ENCODE measurements at places on chromosomes 7 and 10.

GRCh38 chr10:62583876-62584615 lies 209.9 kb downstream of the ZNF365 start:
- DNase-seq: no peak

- DNase-seq: no peak
Measured at GRCh38 chr7:360454-361100, 70.6 kb downstream of the FOXL3 start.

DNA sequence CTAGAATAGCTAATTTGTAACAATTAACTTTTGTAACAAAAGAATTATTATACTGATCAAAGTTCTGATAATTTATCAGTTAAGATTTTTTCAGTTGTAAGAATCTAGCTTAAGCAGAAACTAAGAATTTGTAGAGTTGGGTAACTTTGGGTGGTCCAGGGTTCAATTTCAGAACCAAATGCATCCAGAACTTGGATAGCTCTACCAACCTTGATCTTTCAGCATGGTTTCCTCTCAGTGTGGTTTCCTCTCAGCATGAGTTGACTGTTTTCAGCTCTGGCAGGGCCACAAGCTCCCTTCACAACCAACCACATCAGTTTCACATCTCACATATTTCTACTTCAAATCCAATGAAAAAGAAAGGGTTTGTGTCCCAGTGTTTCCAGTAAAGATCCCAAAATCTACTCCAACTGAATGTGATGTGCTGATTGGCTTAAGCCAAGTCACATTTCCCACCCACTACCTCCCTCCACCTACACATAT lies 3.3 kb upstream of the FAS start:
- peak; percentile 51 for DNase-seq

DNA sequence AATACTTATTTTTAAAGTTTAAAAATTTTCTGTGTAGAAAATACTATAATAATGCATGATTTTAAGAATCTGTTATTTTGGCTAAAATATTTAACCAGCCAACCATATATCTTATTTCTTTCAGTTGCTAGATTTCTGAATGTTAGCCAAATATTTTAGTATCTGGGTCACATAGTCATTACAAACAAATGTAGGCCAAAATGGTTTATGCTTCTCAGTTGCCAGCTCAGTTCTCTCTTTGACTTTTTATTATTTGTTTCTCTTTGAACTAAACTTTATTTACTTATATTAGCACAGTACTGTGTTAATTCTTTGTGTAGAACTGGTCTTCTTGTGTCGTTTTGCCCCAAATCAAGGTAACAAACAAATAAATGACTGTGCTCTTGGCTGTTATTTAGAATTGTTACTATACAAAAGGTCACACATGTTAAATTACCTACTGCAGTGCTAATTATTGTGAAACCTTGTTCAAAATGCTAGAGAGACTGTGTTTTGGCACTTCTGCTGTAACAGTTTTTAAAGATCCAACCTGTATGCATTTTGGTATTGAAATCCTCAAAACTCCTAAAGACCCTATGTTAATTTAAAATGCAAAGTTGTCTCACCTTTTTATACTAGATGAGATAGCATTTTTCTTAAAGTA lies 39.8 kb downstream of the ZEB1 start:
- DNase-seq: no peak

DNA sequence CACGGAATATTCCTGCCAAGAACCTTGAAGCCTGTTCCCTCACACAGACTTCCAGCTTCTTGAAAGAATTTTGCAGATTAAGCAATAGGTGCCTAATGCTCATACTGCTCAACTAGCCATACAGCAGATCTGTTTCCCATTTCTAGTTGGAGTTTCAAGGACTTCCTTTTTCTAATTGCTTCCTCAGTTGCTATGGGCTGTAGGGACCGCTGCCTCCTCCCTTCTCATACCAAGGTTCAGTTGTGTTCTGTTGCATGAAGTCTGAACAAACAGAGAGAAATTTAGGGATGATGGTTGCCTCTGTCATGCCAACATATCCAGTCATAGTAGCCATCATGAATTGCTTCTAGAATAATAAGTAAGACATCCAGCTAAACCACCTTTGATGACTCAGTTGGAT lies 6.8 kb downstream of the ITGA8 start:
- DNase-seq: no peak

GRCh38 chr7:86963599-86964230 lies 95.7 kb downstream of the ELAPOR2 start:
- no peak for DNase-seq

DNA sequence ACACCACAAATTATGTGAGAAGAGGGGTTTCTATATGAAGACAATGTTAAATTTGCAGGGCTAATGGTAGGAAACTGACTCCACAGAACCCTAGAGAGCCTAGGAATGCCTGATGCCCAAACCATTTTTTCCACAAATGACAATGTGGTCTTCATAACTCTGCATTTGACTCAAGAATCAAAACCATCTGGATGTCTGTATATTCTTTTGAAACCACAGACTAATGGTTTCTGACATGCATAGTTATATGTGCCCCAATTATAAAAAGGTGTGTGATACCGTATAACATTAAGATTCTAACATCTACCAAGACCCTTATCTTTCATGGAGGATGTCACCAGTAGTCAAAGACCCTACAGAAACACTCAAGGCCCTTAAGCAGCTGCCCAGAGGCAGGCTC lies 20.3 kb downstream of the SEC61G start:
- DNase-seq: no peak

GRCh38 chr7:157473051-157473569 lies 136.3 kb downstream of the DNAJB6 start:
- DNase-seq: no peak

DNA sequence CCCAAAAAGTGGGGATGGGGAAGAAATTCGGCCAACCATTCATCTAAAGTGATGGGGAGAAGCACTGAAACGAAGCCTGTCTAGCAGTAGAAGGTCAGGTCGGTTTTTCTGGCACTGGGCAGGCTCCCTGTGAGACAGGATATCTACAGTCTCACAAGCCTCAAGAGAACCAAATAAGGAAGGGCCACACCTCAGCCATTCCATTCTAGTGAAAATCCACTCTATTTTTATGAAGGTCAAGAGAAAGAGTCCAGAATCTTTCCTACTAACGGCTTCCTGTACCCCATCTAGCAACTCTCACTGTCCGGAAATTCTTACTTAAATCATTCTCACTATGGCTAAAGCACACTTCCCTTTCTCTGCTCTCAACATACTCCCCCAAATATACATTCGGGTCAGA lies 267.1 kb downstream of the PRPF18 start:
- no peak for DNase-seq

DNA sequence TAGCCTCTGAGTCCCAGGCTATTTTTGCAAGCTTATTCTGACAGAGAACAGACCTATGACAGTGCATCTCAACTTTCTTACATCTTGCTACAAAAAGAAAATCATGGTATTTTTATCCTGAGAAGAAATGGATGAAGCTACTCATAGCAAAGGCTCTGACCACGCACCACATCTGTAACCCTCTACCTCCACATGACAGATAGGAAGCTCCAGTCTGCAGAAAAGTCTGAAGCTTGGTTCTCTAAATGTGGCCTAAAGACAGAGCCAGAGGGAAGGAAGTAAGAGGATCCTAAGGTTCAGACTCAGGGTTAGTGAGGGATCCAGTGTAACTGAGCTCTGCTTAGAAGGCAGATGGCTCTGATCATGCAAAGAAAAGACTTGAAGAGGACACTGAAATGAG lies 58.4 kb upstream of the ABCB5 start:
- no peak for DNase-seq

DNA sequence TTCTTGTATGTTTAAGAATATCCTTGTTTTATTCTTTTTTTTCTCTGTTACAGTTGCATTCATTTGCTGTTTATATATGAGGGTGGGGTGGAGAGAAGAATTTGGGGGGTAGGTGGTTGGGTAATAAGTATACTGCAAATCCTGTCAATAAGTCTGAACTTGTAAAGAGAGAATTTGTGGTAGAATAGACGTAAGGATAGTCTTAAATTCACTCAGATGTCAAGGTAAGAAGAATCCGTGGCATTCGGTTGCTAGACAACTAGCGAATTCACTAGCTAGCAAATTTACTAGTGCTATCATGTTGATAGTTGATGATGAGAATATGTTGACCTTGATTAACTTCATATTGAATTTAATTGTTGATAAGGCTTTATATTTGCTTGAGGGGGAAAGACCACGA lies 40.7 kb downstream of the RSBN1L start:
- no peak for DNase-seq

GRCh38 chr7:91182819-91183764 lies 81.1 kb upstream of the FZD1 start:
- no peak for DNase-seq

DNA sequence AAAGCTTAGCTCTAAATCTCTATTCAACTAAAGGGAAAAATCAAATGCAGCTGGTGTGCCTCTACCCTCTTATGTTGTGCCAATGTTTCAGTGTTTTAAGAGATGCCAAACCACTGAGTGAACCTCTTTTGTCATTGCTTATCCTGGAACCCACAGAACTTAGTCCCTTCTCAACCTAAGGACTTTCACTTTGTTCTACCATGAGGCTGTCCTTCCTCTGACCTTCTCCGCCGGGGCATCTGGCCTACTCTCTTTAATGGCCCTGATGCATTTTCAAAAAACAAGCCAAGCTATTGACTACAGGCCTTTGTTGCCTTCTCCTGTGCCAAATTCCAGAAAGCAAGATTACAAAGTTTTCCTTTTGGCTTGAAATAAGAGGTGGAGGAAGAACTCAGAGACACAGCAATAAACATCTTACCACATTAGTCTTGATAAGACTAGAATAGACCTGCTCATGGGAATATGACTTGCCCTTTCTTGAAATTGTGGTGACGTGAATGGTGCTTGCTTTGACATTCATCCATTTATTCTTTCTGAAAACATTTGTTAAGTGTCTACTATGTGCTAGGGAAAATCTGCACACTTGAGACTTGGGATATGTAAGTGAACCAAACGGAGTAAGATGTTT lies 253.2 kb upstream of the SMIM30 start:
- DNase-seq: no peak

- peak; percentile 86 for DNase-seq
Measured at GRCh38 chr7:92641921-92642511, 51.8 kb upstream of the FAM133B start.

- no peak for DNase-seq
Measured at GRCh38 chr10:24034571-24034970, 174.4 kb upstream of the KIAA1217 start.

- no peak for DNase-seq
Measured at GRCh38 chr7:77205706-77206105, 6.1 kb upstream of the FGL2 start.

DNA sequence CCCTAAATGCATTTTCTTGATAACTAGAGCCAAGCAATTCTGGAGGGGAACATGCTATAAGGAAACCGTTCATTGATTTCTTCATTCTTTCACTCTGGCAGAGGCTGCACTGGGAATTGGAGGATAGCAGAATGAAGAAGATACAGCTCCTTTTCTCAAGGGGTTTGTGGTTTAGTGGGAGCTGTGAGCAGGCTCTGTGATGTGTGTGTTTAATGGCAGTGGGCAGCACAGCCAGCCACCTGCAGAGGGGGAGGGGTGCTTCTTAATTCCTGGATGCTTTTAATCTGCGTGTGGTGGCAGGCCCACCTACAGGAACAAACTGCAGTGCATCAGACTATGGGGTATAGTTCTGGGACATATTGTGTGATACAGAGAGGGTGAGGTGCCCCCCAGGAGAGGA lies 31.9 kb downstream of the RPS24 start:
- DNase-seq: no peak

DNA sequence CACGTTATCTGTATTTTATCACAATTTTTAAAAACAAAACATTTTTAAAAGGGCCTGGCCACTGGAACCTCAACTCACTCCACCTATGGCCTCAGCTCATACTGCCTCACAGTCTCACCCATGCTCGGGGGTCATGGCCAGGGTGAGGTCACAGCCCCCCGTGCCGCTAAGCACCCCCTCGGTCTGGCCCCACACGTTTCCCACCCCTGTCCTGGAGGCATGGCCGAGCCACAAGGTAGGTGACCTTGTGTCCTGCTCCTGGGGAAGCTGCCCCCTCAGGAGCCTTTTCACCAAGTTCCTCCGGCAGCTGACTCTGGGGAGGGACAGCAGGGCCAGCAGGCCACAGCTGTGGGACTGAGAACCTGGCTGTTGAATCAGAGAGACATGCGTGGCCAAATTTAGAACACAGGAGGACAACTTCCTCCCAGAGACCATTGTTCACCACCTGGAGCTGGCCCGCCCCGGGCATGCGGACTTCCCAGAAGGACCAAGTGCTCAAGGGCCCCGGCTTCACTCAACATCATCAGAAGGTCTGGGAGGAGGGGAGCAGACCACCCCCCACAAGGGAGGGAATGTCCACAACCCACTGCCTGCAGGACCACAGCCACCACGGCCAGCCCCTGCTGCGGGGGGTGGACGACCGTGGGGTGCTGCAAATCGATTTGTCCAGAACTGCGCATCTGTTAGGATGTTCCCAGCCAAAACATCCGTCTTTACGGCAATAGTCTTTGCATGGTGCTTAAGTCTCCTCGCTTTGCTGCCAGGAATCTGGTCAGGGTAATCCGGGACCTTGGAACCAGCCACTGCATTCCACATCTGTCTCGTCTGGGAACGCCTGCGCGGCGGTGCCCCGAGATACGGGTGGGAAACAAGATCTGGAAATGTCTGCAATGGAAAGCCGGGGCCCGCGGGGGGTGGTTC lies 48.6 kb upstream of the PDGFA start:
- no peak for DNase-seq

- DNase-seq: no peak
Measured at GRCh38 chr10:59561477-59562121, 148.1 kb downstream of the SLC16A9 start.

GRCh38 chr10:124724279-124725027 lies 19.7 kb downstream of the FAM53B start:
- DNase-seq: no peak

DNA sequence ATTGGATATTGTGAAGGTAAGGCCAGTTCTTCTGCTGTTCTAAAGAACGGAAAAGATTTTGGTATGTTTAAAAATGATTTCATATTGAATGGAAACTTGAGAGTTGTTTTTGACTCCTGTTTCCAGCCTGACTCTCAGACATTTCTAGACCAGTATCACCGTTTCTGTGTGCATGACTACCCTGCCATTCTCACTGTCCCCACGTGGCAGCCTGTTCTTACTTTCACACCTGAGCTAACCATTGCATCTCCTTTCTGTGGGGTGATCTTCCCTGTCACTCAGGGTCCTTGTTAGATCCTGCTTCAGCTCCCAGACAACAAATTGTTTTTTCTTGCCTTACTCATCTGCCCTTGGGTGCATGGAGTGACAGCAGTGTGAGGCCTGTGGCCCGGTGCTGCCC lies 38.9 kb downstream of the GLRX3 start:
- no peak for DNase-seq

DNA sequence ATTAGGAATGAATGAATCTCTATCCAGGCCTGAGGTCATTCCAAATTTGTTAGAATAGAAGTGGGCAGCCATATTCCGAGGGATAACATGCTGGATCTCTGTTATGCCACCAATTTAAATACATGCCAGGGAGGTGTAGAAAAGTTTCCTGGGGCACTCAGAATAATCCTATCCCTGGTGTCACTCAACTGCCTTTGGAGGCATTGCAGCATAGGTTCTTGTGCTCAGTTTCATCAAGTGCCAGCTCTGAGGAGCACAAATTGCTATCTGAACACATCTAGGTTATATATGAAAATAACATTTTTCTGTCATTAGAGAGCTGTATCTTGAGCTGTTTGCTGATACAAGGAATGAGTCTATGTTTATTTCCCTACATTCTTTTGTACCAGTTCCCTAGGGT lies 197.3 kb downstream of the CSTF2T start:
- DNase-seq: no peak

All from bone marrow (tissue), 2 donors.